Posterior cingulate gyrus (tissue), 11 donors: ENCODE measurements at places on chromosomes 4 and X.

DNA sequence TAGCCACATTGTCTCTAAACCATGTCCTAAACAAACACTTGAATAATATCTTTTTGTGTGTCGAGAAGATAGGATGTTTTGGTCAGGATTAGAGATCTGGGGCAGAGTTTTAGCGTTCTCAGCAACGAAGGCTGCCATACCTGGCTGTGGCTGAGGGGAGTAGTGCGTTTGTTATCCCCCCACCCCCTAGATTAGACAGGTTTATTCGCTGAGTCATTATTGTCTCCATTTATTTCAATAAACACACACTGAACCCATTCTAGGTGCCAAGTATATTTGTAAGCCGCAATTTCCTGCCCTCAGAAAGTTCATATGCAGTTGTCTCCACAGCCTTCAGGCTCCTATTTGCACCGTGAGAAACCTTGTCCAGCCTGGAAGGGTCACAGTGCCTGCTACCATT lies 1684.8 kb upstream of the TENM3 start:
- no peak for DNase-seq

DNA sequence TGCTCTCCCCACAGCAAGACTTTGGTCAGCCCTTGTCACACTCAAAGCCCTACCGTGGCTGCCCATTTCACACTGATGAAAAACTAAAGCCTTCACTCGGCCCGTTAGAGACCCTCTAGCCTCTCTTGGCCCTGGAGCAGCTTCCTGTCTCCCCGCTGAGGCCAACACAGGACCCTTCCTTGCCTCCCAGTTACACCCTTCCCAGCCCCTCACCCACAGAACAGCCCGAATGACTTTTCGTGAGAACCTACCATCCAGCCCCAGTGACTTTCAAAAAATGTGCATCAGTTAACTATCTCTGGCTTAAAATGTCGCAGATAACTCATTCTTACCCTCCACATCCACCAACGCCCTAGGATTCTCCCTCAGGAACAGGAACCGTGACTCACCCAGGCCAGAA lies 756 bp upstream of the TAF9B start:
- no peak for DNase-seq

GRCh38 chr4:91427171-91427570 lies 876.6 kb upstream of the GRID2 start:
- no peak for DNase-seq

GRCh38 chr4:138870737-138871554 lies 144.6 kb upstream of the NOCT start:
- DNase-seq = peak; percentile 31

GRCh38 chrX:121832446-121832845 lies 785.0 kb downstream of the GLUD2 start:
- DNase-seq = no peak

DNA sequence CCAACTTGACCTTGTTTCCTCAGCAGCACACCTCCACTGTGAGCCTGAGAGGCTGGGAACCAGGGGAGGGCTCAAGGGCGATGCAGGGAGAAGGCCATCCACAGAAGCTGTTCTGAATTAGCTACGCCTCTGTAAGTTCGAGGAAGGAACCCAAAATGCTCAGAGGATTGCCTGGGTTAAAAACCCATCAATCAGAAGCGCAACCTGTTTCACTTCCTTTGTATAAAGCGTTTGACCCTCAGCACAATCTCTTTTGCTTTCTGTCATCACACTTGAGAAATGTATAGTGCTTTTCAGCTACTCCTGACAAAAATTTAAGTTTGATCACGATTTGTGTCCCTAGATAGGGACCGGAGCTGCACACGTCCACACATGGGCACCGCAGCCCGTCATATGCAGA lies 48.0 kb upstream of the MAP3K15 start:
- no peak for DNase-seq

- peak; percentile 40 for DNase-seq
Observed at GRCh38 chrX:9842541-9842940, 56.3 kb downstream of the SHROOM2 start.

DNA sequence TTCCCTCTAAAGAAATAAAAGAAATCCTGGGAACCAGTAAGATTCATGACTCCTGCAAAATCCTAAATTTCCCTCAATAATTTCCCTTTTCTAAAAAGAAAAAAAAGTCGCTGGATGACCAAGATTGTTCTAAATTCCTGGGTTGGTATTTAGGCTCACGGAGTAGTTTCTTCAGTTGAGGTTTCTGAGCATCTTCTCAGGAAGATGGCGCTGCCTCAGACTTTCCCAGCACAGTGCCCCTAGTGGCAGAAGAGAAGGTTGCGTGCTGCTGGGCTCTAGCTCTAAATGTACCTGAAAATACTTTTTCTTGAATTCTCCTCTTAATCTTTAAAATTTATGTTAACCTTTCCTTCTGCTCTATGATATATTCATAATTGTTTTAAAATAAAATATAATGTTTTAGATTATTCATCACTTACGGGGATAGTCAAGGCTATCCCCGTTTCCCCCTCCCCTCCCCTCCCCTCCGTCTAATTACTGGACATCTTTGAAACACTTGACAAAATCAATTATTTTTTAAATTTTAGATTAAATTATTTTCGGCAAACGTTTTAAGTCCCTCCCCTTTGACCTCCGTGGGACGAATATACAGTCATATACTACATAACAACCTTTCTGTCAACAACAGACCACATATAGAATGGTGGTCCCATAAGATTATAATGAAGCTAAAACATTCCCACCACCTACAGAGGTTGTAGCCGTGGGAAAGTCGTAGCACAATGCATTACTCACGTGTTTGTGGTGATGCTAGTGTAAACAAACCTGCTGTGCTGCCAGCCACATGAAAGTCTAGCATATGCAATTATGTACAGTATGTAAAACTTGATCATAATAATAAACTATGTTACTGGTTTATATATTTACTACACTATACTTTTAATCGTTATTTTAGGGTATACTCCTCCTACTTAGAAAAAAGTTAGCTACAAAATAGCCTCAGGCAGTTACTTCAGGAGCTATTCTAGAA lies 41.0 kb upstream of the GATB start:
- DNase-seq = no peak

GRCh38 chrX:88908056-88908455 lies 161.0 kb downstream of the CPXCR1 start:
- DNase-seq = no peak

DNA sequence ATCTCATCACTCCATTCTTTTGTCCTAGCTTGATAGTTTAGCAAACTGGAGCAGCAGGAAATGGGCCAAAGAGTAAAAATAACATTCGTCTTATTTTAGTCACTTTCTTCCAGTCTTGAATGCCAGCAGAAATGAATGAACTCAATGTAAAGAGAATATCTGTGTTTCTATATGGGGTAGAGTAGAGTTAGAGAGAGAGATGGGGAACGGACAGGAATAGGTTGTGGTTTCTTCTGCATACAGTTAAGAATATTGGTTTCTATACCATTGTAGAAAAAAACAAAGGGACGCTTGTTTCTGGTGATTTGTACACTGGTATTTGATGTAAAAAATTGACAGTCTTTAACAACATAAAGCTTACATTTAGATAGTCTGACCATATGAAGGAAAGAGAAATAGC lies 8.9 kb downstream of the GPR174 start:
- DNase-seq = no peak

DNA sequence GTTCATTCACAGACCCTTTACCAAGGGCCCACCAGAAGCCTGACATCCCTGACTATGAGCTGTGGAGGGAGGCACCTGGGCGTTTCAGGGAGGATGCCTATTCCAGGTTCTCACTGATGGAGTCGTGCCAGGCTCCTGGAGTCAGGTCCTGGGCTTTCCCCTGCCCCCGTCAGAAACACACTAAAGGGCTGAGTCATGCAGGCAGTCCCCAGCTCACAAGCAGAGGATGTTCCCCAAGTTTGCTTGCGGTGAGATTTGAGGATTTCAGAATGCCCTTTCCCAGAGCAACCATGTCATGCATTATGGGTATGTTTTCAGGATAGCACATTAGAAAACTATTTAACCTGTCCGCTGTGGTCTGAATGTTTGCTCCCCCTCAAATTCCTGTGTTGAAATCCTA lies 45.2 kb downstream of the FHDC1 start:
- no peak for DNase-seq

GRCh38 chrX:39820938-39821708 lies 276.6 kb downstream of the BCOR start:
- DNase-seq = no peak

DNA sequence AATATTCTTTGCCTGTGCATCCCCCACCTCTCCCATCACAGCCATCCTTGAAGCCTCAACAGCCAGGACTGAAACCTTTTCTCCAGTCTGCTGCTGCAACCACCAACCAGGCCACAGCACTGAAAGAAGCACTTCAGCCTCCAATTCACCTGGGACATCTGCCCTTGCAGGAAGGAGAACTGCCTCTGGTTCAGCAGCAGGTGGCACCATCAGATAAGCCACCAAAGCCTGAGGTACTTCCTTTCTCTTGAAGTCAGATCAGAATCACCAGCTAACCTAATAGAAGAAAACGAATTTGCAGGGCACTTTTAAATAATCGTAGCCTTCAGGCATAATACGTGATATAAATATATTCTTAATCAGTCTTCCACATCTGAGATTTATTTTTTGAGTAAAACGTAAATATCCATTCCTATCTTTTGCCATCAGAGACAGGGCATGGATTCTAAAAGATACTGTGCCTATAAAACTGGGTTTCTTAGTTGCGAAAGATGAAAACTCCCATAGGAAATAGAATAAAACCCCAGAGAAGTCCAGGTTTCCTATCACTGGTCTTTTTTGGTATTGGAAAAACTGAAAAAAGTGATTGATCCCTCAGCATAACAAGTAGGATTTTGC lies 9.5 kb downstream of the AMBN start:
- peak; percentile 32 for DNase-seq

DNA sequence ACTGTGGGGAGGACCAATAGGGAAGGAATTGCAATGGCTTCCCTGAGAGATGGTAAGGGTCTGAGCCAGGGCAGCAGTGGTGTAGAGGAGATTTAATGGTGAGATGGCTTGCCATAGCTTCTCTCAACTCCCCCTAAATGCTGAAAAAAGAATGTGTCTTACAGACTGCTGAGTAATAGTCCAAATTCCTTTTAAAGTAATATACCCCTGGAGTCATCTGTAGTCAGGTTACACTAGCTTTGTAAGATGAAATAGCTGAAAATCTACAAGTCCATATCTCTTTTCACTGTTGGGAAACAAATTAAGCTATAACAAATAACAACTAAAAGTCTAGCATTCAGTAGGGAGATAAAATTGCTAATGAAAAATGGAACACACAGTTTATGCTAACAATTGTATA lies 33.5 kb downstream of the MAPK10 start:
- DNase-seq = no peak

DNA sequence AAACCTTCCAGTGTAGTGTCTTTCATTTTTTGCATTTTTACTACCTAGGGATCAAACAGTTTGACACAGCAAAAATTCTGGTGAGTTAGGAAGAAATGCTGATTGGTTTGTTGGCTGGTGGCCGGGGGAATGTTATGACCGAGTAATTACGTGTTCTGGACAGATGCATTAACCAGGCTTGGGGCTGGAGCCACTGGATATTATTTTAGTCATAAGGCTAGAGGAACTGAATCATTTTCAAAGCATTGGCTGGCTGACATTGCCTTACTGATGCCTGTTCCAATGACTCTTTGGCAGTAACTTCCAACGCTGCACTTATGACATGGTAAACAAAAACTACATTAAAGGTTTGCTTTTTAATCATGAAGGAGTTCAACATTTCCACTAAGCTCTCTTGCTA lies 84.6 kb downstream of the FBXO8 start:
- DNase-seq = no peak

DNA sequence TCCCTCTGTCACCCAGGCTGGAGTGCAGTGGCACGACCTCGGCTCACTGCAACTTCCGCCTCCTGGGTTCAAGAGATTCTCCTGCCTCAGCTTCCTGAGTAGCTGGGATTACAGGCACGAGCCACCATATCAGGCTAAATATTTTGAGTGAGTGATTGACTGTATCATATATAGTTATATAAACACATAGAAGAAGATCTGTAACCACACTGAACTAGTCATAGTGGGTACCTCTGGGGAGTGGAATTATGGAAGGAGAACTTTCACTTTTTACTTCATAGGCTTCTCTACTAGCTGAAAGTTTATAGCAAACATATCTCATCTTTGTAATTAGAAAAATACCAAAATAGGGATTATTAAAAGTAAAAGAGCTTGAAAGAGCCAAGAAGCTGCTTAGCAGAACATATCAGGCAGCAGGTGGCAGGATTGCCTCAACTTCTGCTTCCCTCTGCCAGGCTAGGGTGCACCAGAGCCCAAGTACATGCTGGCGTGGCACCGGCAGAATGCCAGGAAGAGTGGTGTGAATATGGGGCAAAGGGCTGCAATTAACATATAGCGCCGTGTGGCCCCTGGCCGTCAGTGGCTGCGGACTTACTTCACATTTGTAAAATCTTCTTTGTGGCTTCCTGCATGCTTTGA lies 39.5 kb upstream of the CD40LG start:
- peak; percentile 10 for DNase-seq

- DNase-seq = no peak
Observed at GRCh38 chr4:42643685-42644084, 13.2 kb downstream of the ATP8A1 start.

GRCh38 chr4:41209901-41210300 lies 4.4 kb downstream of the APBB2 start:
- DNase-seq = no peak

DNA sequence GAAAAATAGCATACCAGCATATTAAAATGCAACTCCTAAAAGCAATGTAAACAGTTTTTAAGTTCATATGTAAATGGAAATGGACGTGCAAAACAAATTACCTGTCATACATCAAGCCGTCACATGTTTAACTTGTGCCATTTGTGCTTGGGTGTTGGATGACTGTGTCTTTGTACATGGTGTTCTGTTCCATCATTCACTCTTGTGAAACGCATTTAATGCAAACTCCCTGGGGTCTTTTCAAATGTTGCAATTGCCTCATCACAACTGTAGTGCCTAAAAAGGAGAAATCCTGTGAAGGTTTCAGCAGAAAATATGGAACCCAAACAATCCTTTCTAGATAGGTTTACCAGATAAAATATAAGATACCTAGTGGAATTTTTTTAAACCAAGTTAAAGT lies 52.4 kb downstream of the PHOX2B start:
- no peak for DNase-seq

GRCh38 chrX:26026179-26026578 lies 112.0 kb upstream of the MAGEB18 start:
- no peak for DNase-seq
